ENCODE measurements at places on chromosomes 4 and X.

GRCh38 chrX:118943102-118943501 lies 31.3 kb upstream of the LONRF3 start:
- no peak for DNase-seq

DNA sequence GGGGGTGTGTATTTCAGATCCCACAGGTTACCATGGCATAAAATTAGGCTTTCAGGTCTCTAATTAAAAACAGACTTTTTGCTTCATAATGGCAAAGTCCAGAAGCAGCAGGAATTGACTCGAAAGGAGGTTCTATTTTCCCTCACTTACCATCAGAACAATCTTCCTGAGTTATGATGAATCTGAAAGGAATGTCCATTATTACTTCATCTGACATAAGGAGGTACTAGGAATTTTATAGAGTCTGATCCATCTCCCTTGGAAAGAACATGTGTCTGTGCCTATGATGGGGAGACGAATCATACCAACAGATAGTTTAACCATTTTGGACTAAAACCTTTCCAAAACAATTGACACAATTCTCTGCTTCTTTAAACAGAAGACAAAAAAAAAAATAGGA lies 206.3 kb upstream of the FGF13 start:
- no peak for DNase-seq

DNA sequence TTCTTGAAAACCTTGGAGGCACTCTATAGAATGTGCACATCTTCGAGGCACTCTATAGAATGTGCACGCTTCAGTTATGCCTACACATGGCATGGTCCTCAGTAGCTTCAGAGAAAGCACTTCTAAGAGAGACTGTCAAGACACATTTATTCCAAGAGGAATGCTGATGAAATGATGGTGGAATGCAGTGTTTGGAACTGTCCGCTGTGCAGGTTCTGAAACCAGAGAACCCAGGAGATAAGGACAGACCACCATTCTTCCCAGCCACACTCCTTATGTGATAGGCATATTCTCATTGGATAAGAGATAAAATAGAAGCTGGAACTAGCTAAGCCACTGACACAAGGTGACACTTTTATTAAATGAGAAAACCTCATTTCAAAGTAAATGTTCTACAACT lies 263.3 kb downstream of the NLGN4X start:
- DNase-seq: no peak

GRCh38 chr4:35166466-35166865 lies 1077.8 kb downstream of the ARAP2 start:
- DNase-seq: no peak

DNA sequence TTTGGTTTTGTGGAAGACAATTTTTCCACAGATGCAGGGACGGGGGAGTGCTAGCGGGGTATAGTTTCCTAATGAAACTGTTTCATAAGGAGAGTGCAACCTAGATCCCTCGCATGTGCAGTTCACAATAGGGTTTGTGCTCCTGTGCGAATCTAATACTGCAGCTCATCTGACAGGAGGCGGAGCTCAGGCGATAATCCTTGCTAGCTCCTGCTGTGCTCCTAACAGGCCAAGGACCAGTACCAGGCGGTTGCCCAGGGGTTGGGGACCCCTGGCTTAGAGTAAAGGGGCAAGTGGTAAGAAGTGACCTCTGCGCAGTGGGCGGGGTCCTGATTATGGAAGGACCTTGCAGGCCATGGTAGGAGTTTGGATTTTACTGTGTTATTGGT lies 3.8 kb downstream of the SCML1 start:
- DNase-seq: no peak

DNA sequence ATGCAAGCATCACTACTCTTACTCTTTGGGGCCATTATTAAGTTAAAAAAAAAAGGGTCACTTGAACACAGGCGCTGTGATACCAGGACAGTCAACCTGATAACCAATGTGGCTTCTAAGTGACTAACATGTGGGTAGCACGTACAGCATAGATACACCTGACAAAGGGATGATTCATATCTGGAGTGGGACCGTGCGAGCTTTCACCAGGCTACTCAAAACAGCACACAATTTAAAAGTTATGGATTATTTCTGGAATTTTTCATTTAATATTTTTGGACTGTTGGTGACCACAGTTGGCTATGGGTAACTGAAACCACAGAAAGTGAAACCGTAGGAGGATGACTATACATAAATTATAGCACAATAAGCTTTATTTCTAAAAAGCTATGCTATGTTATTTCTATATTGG lies 113.8 kb upstream of the STIM2 start:
- DNase-seq: no peak

DNA sequence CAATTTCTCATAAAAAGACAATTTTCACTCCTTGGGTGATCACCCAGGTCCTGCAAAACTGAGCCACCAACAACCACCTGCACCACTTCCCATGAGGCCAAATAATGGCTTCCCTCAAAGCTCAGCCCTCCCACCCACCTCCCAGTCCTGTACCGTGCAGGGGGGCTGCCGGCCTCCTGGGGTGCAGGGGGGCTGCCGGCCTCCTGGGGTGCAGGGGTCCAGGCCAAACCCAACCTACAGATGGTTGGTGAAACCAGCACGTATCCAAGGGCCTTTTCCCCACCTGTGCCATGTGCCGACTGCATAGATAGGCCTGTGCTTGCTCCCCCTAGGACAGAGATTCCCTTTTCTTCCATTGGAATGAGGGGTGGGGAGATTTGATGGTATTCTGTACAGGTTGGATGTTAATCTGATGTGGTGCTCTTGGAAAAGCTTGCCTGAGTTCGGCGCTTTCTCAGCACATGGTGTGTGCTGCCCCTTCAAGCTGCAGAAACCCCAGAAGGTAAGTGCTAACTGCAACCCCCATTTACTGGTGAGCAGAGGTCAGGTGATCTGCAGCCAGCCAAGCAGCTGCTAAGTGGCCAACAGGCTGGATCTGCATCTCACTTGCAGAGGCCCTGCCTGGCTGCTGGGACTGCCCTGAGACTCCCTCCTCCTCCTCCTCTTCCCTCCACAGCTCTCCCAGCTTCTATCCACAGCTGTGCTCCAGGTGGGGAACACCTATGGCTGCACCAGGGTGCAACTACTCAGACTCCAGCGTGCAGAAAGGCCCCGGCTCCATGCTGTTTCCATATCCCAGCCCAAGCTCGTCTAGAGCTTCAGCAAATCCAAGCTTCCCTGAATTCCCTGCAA lies 38.8 kb downstream of the FRG1 start:
- no peak for DNase-seq

GRCh38 chr4:36209941-36210649 lies 34.2 kb downstream of the ARAP2 start:
- DNase-seq: no peak

DNA sequence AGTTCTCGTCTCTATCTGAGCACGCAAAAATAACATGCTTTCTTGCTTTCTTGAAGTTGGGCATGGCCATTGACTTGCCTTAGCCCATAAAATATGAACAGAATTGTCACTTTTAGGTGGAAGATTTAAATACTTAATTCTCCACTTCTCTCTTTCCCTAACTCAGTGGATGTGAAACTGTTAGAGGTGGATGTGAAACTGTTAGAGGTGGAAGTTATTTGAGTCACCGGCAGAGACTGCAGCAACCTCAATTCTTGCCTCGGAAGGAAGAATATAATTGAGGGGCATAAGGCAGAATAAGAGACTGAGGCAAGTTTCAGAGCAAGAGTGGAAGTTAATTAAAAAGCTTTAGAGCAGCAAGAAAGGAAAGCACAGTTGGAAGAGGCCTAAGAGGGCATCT lies 2.8 kb upstream of the PARM1 start:
- no peak for DNase-seq

GRCh38 chr4:185192059-185192458 lies 11.7 kb downstream of the CFAP97 start:
- DNase-seq: no peak

- DNase-seq: no peak
Measured at GRCh38 chr4:83732114-83732635, 196.3 kb downstream of the GPAT3 start.

DNA sequence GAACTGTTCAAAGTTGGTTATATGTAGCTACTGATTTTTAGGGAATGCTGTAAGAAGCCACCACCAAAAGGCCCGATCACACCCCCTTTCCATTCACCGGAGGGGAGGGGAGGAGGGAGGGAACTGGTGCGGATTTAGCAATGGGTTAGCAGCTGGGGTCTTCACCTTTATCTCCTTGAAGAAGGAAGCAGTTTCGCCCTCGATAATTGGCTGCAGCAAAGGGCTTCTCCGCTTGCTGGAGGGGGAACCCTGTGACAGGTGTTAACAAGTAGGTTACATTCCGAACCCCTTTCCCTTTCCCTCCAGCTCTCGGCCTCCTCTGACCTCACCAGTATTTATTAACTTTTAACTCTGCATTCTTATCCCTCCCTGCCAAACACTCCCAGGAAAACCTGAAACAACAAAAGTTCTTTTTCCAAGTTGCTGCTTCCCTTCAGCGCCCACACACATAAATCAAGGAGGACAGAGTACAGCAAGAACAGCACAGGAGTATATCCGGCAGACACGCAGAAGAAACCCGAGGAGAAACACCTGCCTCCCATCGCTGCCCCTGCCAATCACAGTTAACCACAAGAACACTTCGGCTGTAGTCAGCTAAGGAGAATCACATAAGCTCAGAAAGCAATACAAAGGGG lies 39.8 kb upstream of the NAP1L5 start:
- DNase-seq: no peak

DNA sequence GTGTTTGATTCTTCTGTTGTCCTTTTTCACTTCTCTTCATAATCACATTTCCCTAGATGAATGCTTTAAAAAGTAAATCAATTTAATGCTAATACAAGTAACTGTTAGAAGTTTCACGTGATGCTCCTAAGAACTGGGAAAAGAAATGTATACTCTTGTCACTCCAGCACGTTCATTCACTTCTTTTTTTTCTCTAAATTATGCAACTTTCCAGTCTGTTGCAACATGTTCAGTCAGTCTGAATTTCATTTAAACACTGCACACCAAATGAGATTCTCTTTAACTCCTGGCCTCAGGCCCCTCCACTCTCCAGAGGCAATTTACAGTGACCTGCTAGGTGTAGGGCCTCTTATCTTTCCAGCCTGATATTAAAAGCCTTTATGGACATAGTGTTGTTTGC lies 321.9 kb downstream of the HS3ST1 start:
- DNase-seq: no peak

Measured in Panc1 (cell line).